ENCODE measurements at places on chromosomes 16 and 17.

DNA sequence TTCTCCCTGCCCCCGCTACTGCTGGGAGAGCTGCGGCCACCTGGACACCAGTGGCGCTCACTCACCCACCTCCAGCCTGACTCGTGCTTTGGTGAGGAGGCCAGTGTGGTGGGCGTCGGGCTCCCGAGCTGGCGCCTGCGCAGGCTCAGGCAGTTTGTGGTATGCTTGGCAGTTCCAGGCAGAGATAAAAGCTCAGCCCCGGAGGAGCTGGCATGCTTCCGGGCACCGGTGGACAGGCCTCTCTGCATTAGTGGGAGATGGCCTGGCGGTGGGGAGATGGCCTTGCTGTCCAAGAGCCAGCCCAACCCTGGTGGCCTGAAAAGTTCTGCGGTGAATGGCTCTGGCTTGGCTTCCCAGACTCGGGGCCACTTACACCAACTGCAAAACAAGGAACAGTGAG lies 4.1 kb downstream of the ADGRG1 start:
- DNase-seq, result peak; percentile 71

GRCh38 chr16:19238406-19238805 lies 47.1 kb upstream of the CLEC19A start:
- DNase-seq, result no peak

DNA sequence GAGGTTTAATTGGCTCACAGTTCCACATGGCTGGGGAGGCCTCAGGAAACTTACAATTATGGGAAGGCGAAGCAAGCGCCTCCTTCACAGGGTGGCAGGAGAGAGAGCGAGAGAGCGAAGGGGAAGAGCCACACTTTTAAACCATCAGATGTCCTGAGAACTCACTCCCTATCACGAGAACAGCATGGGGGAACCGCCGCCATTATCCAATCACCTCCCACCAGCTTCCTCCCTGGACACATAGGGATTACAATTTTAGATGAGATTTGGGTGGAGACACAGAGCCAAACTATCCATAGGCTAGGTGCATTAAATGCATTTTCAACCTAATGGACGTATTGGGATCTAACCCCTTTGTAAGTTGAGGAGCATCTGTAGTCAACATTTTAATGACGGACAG lies 4.9 kb upstream of the ANKRD40 start:
- no peak for DNase-seq

DNA sequence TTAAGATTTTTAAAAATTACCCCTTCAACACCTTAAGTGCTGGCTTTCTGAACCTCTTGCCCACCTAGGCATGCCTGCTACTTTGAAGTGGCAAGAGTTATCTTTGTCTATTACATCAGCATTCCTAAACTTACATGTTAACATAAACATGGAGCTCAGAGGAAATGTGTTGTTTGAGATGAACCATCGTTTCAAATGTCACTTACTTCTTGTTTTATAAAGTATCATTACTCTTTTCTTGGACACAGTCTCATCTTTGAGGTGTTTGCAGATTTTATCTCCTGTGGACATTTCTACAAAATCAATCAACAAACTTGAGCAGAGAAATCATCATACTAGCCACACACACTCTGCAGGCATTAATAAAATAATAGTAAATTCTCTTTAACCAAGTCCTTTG lies 184.9 kb downstream of the WWOX start:
- no peak for DNase-seq

DNA sequence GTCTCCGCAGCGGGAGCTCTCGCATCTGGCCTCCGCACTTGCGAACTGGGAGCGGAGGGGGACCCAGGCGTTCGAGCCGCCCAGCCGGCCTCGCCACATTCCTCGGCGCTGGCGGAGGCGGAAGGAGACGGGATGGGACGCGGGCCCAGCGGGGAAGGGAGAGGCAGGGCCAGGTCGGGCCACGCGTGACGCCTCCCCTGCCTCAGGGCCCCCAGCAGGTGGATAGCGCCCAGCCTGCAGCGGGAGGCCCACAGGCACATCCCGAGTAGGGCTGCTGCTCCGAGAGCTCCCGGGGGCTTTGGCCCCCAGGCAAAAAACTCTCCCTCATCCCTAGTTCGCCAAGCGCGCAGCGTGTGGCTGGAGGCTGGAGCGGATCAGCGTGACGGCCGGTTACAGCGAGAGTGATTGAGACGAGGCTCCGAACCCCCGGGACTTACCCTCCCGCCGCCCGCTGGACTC lies 800 bp downstream of the PLEKHH3 start:
- no peak for DNase-seq

- DNase-seq, result no peak
These were observed 6.5 kb upstream of the NPIPB7 start for GRCh38 chr16:28478506-28479180.

- DNase-seq, result no peak
These were observed 1.6 kb downstream of the HOXB13 start for GRCh38 chr17:48726916-48727286.

- no peak for DNase-seq
These were observed 25.6 kb downstream of the IGSF6 start for GRCh38 chr16:21626659-21627277.

GRCh38 chr16:79430191-79430678 lies 170.3 kb downstream of the MAF start:
- DNase-seq, result no peak

GRCh38 chr16:72894293-72895151 lies 153.4 kb downstream of the ZFHX3 start:
- no peak for DNase-seq

DNA sequence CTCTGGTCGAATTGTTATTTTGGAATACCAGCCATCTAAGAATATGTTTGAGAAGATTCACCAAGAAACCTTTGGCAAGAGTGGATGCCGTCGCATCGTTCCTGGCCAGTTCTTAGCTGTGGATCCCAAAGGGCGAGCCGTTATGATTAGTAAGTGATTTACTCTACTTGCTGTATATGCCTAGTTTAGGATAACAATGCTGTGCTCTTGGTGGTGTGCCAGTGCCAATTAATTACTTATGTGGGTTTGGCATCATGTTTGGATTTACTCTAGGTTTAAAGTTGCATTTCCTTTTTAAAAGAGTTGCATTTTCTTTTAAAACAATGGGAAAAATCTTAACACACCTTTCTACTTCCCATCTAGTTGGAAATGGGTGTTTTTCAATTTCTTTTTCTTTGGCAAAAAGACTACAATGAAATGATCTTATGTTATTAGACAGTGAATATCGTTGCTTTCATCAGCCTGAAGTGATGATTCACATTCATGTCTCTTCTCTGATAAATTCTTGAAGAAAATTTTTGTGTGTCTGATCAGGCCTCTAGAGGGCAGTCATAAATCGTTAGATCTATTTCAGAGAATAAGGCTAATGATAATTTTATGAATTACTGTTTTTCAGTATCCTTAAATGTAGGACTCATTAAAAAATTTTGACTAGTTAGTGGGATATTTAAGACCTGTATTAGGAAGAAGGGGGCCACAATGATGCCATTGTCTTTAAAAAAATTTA lies 5.6 kb downstream of the SF3B3 start:
- peak; percentile 78 for DNase-seq

DNA sequence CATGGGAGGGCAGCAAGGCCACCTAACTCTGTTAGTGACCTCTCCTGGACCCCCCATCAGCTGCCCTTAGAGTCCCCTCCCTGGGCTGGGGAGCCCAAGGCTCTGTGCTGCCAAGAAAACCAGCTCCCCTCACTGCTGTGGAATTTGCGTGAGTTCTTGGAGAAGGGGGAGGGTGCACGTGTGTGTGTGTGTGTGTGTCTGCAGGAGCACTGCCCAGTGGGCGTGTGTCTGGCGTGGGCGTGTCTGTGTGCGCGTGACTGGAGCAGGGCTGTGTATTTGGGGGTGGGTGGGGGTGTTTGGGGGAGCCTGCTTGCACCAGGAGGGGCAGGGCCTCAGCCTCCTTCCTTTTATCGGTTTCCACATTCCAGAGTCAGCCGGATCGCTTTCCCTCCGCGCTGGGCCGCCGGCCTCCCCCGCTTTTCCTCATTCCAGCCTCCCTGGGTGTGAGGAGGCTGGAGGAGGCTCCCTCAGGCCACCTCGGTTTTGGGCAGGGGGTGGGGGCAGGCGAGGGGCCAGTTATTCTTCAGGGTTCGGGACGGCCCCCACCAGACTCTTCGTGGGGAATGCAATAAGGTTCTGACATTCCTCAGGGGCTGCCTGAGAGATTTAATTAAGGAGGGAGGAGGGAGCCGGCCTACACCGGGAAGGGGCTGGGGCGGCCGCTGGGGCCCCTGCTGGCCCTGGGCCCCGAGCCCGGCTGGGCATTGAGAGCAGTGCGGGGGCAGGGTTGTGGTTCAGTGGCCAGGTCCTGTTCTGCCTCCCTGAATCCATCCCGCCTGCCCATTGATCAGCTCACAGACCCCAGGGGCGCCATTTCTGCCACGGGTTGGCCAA lies 2.5 kb downstream of the VASN start:
- DNase-seq, result peak; percentile 43

Data from hematopoietic multipotent progenitor cell treated with erythropoietin and hydrocortisone succinate and interleukin-3 and kit ligand, for 8 days (in vitro differentiated cells).